RWPE1 (cell line): ENCODE measurements at places on chromosomes 4 and X.

DNA sequence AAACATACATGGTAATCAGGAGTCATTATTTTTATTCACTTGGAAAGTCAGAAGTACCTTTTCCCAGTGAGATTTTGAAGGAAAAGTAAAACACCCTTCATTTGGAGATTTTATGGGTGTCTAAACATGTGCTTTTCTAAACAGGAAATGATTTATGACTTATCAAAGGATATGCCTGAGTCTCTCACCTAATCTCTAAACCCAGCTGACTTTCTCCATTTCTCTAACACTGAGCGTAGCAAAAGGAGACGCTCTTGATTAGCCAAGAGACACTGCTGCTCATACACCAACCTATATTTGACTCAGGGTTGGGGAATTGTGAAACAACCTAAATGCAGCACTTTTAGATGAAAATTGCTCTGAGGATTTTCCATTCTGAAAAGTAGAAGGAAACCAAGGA is 468.5 kb upstream of the FTHL17 start:
- no peak for DNase-seq

- peak; percentile 24 for DNase-seq
Observed at GRCh38 chr4:72326692-72327632, 242.1 kb downstream of the ADAMTS3 start.

- DNase-seq: no peak
Observed at GRCh38 chrX:25527156-25527555, 511.4 kb upstream of the ARX start.

DNA sequence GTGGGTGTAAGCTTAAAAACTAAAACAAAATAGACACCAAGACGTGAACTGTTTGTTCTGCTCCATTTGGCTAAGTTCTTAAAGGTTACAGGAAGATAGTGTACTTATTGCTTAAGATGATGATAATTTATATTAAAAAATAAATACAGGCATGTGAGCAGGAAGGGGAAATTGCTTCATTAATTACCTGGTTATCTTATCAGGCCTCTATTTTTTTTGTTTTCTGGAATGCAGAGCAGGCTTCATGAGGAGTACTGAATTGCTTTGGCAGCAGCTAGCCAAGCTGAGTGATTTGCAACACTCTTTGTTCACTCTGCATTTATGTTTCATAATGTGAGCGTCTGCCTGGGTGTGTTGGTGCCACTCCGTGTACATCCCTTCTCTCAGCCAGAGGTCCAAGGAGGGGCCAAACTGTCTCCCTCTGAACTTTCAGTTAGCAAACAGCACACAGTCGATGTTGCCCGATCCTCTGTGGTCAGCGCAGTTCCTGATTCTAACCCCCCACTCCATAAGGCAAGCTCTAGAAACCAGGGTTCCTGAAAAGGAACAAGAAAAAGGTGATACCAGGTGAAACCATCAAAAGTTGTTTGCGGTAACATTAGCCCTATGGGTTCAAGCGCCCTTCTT is 348.2 kb downstream of the SPRY1 start:
- no peak for DNase-seq
